Inflammatory macrophage treated with lipopolysaccharide for 4 hours (primary cell): ENCODE measurements at places on chromosomes 16 and 17.

DNA sequence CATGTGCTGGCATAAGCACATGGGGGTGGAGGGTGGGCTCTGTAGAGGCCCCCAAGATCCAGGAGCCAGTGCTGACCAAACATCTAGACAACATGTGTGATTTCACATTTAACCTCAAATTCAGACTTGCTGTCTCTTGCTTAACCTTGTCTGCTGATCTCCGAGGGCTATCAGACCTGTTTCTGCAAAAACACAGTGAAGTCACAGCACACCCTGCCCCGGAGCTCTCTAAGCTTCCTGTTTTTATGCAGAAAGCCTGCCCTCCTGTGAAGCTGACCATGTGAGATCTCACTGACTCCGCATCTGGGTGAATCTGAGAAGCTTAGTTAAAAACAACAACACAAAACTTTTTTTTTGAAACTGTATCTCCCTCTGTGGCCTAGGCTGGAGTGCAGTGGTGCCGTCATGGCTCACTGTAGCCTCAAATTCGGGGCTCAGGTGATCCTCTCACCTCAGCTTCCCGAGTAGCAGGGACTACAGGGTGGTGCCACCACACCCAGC lies 6.6 kb upstream of the DPEP2 start:
- DNase-seq, result peak; percentile 96

- DNase-seq, result no peak
Measured at GRCh38 chr16:79562166-79562823, 38.2 kb downstream of the MAF start.

DNA sequence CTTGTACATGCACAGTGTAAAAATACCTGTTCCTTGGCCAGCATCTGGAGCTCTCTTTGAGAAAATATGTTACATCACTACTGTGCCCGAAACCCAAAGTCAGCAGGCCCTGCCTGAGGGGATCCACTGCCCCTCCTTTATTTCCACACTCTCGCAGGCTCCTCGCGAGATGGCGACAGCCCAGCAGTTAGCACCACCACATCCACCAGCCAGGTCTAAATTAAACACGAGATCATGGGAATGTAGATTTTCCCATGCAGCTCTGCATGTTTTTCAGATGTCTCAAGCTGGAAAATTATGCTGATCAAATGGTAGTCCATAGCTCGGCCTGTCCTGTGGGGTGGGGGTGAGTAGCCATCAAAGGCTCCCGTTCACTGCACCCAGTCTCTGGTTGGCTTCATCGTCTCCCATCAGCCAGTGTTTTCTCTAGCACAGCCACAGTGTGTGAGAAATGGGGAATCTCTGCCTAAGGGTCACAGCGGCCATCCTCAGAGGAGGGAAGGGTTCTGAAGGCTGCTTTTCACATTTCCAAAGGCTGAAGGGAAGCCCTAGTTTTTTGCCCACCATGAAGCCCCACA lies 34.7 kb downstream of the EPN2 start:
- DNase-seq, result no peak

DNA sequence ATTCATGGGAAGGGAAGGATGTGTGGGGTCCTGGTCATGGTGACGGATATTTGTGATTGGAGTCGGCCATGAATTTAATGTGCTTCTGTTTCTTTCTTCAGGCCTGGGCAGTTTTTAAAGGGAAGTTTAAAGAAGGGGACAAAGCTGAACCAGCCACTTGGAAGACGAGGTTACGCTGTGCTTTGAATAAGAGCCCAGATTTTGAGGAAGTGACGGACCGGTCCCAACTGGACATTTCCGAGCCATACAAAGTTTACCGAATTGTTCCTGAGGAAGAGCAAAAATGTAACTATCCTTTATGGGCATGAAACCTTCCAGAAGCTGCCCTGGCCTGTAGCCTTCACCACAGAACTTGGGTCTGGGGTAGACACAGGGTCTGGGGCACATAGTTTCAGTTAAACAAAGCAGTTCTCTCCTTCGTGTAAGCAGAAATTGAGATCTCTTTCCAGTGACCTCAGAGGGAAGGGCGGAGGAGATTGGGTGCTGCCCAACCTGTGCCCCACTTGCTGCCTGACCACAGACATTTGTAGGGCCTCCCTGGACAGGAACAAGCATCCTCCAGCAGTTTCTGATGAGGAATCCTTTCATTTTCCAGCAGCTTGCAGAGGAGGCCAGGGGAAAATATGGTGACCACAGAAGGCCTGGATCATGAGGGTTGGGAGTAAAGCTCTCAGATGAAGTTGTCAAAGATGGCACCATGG lies 10.1 kb downstream of the IRF8 start:
- DNase-seq, result peak; percentile 70

GRCh38 chr17:12673788-12674187 lies 8.1 kb downstream of the MYOCD start:
- no peak for DNase-seq

GRCh38 chr17:64081802-64082799 lies 47.8 kb downstream of the ERN1 start:
- DNase-seq, result peak; percentile 52

DNA sequence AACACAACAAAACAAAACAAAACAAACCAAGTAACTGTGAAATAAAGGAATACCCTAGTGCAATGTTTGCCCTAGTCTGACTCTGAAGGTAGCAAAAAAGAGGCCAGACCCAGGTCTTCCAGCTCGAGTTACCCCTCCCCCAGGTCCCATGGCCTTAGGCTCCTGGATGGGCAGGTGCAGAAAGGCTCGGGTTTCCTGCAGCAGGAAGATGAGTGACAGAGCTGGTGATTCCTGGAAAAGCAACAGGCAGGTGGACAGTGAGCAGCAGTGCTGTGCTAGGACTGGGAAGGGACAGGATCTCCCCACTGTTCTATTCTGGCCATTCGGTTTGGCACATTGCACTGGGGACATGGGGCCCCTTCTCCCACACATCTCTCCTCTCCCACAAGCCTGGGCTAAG lies 42.9 kb upstream of the MRTFB start:
- DNase-seq, result no peak

- DNase-seq, result no peak
Measured at GRCh38 chr16:75112734-75113491, 3.7 kb downstream of the LDHD start.

DNA sequence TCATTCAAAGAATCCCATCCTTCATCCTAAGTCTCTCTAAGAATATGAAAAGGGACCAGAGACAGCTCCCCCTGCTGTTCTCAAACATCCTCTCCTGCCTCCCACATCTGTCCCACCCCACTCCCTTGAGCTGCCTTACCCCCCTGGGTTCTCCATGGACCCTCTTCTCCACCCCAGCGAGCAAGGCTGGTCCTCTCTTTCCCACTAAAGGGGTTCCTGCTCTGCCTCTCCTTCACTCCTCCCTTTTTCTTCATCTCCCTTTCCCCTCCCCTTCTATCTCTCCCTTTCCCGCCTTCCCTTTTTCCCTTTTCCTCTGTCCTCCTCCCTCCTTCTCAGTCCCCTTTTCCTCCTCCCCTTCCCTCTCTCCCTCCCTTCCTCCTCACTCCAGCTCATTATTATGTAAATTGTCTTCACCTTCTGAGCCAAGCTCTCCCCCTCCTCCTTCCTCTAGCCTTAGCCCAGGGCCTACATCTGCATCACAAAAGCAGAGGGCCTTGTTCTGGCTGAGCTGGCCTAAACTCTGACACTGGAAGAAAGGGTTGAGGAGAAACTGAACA lies 90.0 kb downstream of the GNAO1 start:
- DNase-seq, result no peak
